HT1080 (cell line): ENCODE measurements at places on chromosomes 3 and 15.

GRCh38 chr15:36814105-36814504, 234.7 kb downstream of the CDIN1 start:
- no peak for DNase-seq

GRCh38 chr3:43142472-43142871, 36.6 kb upstream of the POMGNT2 start:
- no peak for DNase-seq

DNA sequence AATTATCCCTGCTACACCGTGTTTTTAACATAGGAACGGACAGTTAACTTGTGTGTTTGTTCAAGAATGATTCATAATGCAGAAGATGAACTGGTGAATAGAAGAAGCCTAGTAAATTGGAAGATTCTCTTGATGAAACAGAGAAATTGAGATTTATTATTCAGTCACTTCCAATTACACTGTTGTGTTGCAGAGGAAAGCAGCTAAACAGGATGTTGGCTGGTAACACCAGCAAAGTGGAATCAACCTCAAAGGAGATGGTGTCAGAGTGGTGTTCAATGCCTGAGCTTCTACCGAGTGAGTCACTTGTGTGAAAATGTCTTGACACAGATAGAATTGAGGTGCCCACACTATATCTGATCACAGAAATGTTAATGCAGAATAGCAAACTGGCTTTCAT, 399.6 kb downstream of the LPP start:
- DNase-seq: peak; percentile 53

- no peak for DNase-seq
Measured at GRCh38 chr3:114154321-114154821, 24.5 kb downstream of the DRD3 start.
